ENCODE measurements at places on chromosomes 2 and 18. TPM values are rescaled to one million over a fixed set of nuclear protein-coding genes. Genes with fewer than 3 reads are reported as not detected.

Gene SERPINB3
- total RNA-seq: not detected

Gene AOX1
- 333 TPM for total RNA-seq

Gene RAB27B
- 0.33 TPM for total RNA-seq

Gene ATF2
- 53.4 TPM for total RNA-seq
